ENCODE measurements at places on chromosomes 5 and 9.

DNA sequence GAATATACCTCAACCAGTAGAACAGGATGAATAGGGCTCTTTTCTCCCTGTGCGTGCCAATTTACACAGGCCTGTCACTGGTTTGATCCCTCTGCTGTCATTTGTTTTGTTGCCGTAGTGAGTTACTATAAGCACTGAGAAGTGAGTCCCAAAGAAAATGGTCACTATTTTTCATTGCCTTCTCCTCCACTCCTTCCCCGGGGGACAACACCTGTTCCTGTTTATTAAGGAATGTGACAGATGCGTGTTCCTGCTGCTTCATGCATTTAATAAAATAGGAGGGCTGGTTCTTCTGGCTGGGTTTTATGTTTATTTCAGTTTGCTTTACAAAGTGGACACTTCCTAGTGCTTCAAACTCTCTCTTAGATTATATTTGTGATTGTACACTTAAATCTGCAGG, 6.4 kb downstream of the THBS4 start:
- no peak for DNase-seq

- no peak for DNase-seq
These were observed 390.7 kb upstream of the PCSK5 start for GRCh38 chr9:75499812-75500211.

DNA sequence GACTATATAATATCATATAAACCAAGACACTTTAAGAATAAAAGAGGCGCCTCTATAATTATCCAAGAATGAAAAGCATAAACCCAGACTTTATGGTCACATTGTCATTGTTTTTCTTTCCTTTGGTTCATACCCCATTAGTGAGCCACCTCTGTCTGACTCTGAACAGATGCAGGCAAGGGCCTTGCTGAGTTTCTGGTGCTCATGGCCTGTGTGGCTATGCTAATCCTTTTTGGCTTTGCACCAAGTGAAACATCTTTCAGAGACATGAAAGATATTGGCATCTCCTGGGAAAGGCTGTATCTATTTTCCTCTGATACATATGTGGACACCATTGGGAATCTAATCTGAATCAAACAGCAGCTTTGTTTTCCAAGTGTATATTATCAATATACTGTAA, 222.5 kb downstream of the CHSY3 start:
- no peak for DNase-seq

DNA sequence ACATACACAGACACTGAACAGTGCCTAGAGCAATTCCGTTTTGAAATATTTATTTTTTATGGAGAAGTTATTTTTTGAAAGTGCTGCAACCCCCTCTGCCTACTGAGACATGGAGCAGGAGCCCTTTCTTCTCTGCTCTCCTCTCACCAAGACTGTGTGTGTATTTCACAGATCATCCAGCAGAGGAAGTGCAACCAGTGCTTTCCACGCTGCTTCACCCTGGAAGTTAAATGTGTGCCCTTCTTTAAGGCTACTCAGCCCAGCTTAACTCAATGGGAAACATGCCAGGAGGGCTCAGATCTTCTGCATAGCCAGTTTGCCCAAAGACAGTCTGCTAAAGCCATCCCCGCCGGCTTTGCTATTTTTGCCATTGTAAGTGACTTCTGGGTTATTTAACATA, 606.3 kb downstream of the TLE1 start:
- DNase-seq = no peak

GRCh38 chr5:78283802-78284201, 10.7 kb downstream of the AP3B1 start:
- no peak for DNase-seq

GRCh38 chr9:7033076-7034045, 275.6 kb downstream of the KDM4C start:
- no peak for DNase-seq

GRCh38 chr5:35058374-35058788, 10.6 kb upstream of the AGXT2 start:
- DNase-seq = no peak

GRCh38 chr5:68345582-68345981, 130.0 kb downstream of the PIK3R1 start:
- DNase-seq = no peak

DNA sequence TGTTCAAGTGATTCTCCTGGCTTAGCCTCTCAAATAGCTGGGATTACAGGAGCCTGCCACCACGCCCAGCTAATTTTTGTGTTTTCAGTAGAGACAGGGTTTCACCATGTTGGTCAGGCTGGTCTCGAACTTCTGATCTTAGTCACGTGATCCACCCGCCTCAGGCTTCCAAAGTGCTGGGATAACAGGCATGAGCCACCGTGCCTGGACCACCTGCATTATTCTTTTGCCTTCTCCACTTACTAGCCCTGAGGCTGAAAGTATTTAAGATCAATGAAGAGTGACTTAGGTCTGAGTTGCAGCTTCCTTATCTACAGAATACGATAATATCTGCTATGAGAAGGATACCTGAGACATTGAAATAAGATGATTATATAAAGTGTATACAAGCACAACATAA, 123.9 kb downstream of the LMNB1 start:
- DNase-seq = no peak

- DNase-seq = no peak
These were observed 707.4 kb upstream of the COX7C start for GRCh38 chr5:85910335-85910734.

GRCh38 chr5:164869325-164869724, 1363.9 kb downstream of the MAT2B start:
- DNase-seq = no peak

DNA sequence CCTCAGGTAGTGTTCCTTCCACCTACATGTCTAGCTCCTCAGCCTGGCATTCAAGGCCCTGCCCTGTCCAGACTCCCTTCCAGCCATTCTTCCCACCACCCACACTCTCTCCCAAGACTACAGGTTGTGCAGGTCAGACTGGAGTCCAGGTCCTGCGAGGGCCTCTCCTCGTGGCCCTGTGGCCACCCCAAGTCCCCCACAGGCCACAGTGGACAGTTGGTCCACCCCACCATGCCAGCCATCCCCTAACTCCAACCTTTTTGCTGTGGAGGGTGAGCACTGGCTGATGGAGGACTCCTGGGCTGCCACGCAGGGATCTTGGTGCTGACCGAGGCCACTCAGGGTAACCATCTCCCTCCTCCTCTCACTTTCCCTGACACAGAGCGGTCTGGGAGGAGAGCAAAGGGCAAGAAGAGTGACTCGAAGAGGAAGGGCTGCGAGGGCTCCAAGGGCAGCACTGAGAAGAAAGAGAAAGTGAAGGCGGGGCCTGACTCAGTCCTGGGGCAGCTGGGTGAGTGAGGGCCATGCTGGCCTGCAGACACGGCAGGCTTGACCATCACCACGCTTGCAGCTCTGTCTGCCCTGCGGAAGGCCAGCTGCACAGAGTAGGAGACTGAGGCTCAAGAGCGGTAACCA, 51.0 kb downstream of the JADE2 start:
- DNase-seq = no peak

DNA sequence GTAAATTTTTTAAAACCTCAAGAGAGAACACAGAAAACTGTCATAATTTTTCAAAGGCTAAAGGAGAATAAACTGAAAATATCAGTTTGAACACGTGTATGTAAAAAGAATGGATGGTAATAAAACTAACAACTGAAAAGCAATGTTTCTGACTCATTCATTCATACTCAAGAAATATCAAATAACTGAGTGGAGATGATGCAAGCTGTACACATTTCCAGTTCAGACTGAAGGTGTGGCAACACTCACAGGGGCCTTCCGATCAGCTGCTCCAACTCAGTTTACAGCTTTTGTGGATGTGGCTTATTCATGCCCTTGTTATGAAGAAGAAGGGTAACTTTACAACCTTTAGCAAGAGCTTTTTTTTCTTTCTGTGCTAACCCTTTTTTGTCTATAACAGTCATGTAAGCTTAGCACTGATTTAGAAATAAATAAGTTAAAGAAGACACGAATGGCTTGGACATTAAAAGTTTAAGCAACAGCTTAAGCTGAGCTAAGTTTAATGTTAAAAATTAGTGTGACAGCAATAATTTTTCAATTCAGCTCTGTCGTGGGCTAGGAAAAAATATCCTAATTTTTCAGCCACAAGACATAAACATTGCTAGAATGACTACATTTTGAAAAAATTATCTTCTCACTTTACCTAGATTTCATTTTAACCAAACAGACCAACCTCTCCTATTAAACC, 453.5 kb downstream of the RAB3C start:
- DNase-seq = peak; percentile 26

DNA sequence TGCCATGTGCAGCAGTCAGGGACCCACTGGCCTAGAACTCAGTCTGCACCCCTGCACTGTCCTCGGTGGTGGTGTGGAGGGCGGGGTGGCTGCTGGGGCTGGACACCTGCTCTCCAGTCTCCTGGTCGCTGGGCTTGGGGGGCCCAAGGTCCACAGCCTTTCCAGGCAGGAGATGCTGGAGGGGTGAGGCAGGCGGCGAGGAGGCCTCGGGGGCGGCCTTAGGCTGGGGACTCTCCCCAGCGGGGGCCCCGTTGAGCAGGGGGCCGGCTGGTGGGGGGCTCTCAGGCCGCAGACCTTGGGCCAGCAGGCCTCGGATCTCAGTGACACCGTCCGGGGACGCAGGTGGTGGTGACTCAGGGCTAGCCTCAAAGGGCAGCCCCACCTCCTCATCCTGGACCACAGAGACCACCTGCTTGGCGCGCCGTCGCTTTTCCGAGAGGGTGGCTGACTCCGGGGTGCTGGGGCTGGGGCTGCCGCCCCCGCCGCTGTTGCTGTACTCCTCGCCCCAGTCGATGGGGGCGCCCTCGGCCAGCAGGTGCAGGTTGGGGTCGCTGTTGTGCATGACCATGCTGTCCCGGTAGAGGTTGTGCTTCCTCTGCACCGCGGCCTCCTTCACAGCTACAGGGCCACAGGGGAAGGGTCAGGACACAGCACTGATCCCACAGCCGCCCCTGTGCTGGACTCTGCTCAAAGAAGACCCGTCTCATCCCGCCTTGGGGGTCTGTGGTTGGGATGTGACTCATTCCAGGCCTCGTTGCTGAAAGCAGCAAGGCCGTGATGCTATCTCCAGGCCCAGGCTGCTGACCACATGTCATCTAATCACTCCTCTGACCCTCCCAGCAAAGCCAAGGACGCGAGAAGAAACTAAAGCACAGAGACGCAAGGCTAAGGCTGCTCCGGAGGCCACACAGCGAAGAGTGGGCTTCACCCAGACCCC, 55.8 kb downstream of the LRSAM1 start:
- no peak for DNase-seq

DNA sequence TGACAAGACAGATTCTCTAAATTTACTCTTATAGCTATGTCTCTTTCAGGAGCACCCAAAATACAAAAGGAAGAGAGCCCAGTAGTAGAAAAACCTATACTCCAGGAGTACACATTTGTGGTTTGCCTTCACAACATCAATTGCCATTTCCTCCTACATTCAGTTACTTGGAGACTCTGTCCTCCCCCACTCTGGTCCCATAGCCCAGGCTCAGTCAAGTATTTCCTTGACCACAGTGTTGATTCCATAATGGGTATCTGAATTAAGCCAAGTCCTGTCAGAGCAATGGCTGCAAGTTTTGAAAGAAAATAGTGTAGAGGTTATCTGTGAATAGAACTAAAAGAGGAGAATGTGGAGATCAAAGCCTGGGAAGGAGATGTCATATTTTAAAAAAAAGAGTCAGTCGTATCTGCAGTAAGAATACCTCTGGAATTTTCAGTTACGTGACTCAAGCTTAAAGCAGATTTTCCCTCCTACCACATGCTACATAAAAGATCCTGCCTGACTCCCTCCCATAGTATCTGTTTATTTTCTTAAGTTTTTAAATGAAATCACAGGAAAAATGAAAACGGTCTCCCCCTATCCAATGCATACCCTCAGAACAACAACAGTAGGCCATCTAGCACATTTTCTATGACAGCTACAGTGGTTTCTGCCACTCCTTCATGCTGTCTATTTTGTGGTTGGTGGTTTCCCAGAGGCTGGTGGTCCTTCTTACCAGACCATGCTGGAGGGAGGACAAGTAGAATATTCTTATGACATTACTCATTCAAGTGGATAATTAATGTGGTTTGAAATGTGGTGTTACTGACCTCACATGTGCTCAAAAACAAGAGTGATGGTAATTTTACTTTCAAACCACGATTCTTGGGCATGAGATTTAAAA, 249.7 kb upstream of the TMEM161B start:
- DNase-seq = no peak

GRCh38 chr9:6910032-6910431, 152.3 kb downstream of the KDM4C start:
- DNase-seq = no peak

GRCh38 chr5:150266871-150267291, 22.7 kb downstream of the CAMK2A start:
- DNase-seq = no peak

All from stimulated activated naive CD4-positive, alpha-beta T cell treated with Interleukin-2 at 50 U/mL for 16 hours (primary cell).